ENCODE measurements at places on chromosomes 7 and 10.

GRCh38 chr10:78924319-78925003 is 144.3 kb upstream of the ZMIZ1 start:
- no peak for DNase-seq

GRCh38 chr7:44127161-44127560 is 3.8 kb upstream of the POLD2 start:
- DNase-seq: no peak

- DNase-seq: no peak
Observed at GRCh38 chr10:16943295-16944285, 126.4 kb upstream of the RSU1 start.

DNA sequence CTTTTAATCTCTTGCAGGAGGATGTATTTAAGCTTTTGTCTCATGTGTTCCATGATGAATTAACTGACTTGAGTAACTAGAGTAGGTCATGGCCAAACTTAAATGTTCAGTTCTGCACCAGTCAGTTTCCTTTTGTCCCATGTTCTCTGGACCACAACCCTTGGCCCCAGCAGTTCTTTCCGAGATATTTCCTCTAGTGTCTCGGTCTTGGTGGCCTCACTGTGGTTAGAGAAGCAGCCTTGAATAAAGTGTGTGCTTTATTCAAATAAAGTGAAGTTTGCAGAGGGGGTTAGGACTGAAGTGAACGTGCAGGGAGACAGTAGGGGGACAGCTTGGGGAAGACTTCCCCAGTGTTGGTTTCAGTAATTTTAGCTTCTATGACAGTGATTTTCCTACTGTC is 9.3 kb downstream of the ZNF212 start:
- DNase-seq: no peak

- DNase-seq: no peak
Observed at GRCh38 chr10:6039711-6040110, 22.5 kb downstream of the IL2RA start.

DNA sequence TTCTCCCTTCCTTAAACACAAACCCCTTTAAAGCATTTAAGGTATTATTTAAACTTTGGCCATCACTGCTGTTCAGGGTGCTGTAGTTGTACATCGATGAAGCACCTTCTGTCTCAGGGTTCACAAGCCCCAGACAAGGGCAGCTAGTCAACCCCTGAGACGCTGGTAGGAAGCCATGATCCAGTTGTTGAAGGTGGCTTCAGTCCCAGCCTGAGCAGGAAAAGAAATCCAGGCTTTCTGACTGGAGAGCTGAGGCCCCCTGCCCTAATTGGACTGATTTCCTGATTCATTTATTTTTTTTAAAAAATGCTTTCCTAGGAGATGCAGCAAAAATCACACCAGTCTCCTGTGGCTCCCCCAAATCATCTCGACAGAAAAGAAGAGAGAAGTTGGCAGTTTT is 15.8 kb downstream of the CPA1 start:
- DNase-seq: no peak

- no peak for DNase-seq
Observed at GRCh38 chr10:119447421-119447820, 95.1 kb downstream of the RGS10 start.

- DNase-seq: no peak
Observed at GRCh38 chr7:136677471-136678365, 190.7 kb upstream of the CHRM2 start.

GRCh38 chr10:73974309-73974946 is 23.5 kb upstream of the VCL start:
- no peak for DNase-seq

DNA sequence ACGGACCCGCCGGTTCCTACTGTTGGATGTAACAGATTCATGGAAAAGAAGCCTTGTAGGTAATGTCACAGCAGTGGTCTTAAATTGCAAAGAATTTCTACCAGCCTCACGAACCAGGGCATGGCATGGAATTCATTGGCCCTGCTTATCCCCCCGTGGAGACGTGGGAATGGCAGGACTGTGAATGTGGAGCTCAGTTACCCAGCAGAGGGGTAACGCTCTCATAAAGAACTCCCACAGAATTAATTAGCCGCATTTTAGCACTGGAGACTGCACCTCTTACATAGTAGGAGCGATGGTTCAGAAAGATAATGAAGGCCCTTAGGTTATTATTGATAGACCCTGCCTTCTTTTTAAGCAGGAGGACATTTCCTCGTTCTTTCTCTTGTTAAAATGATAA is 715.4 kb downstream of the AUTS2 start:
- no peak for DNase-seq

- DNase-seq: no peak
Observed at GRCh38 chr10:16905320-16905719, 88.1 kb upstream of the RSU1 start.

GRCh38 chr7:145106001-145106400 is 270.1 kb upstream of the TPK1 start:
- DNase-seq: no peak

GRCh38 chr7:133081119-133081598 is 731 bp downstream of the CHCHD3 start:
- no peak for DNase-seq

- no peak for DNase-seq
Observed at GRCh38 chr7:117872561-117873309, 506 bp downstream of the CTTNBP2 start.

- DNase-seq: no peak
Observed at GRCh38 chr7:16092711-16093110, 328.6 kb downstream of the CRPPA start.

DNA sequence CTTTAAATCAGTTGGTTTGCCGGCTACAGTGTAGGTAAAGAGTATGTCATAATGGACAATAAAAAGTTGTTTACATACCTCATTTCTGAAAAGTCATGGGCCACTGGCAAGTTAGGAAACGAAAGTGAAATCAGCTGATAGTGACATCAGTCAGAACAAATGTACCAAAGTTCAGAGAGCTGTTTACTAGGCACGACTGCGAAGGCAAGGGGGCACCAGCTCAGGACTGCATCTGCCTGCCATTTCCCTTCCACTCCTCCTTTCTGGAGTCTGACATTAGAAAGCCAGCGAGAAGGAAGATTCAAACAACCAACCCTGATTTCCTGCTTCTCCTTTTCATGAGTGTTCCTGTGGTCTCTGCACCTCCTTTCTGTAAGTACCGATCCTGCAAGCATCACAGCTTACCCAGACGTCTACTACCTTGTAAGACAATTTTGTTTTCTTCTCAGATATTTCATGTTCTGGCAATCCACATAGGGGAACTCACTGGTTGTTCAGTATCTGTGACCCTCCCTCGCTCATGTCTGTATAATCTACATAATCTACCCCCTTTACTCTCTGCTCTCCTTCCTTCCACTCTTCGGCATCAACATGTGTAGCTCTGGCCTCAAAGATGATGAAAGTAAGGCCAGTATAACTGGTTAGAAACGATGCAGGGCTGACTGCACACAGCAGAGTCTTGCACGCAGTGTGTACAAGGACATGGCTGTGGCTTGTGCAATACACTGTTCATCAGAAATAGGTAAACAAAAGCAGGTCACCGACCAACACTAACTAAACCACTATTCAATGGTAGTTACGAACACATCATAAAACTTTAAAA is at the start of gene TMEM140:
Gene TMEM140 (plus strand): TSS at position 174 of the 823 bp plus-strand sequence. CDS start 16,370 bp downstream, outside the sequence.
- DNase-seq: no peak

- no peak for DNase-seq
Observed at GRCh38 chr7:74290981-74291441, 1.8 kb downstream of the CLIP2 start.

DNA sequence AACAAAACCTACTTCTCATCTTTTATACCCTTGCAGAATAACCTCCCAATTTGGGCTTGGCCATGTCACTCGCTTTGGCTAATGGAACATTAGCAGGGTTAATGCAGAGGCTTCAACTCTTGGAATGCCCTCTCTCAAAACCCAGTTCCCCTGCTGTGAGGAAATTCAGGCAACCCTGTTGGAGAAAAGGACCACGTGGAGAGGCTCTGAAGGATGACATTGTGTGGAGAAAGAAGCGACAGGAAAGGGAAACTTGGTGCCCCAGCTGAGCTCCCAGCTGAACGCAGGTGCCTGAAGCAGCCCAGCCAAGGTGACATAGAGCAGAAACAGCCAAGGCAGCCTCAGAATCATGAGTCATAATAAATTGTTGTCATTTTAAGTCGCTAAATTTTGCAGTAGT is 214.2 kb upstream of the GHITM start:
- DNase-seq: no peak

- DNase-seq: no peak
Observed at GRCh38 chr10:101597091-101597900, 9.2 kb downstream of the DPCD start.

DNA sequence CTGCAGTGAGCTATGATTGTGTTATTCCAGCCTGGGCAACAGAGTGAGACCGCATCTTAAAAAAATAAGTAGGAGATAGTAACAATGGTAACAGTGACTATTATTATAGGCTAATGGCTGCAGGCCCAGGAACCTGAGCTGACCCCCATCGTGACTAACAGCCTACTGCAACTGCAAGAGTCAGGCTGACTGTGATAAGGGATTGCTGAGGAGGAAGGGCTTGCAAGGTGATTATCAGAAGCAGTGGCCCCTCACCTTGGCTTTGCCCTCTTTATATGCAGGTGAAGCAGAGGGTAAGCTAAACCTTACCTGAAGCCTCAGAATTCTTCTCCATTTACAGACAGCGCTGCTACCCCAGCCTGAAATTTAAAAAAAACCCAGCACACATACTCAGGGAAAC is 83.9 kb upstream of the SDK1 start:
- DNase-seq: no peak

- no peak for DNase-seq
Observed at GRCh38 chr10:35423505-35424306, 87.4 kb downstream of the CCNY start.

GRCh38 chr7:64946772-64947171 is 43.7 kb downstream of the ZNF273 start:
- no peak for DNase-seq

DNA sequence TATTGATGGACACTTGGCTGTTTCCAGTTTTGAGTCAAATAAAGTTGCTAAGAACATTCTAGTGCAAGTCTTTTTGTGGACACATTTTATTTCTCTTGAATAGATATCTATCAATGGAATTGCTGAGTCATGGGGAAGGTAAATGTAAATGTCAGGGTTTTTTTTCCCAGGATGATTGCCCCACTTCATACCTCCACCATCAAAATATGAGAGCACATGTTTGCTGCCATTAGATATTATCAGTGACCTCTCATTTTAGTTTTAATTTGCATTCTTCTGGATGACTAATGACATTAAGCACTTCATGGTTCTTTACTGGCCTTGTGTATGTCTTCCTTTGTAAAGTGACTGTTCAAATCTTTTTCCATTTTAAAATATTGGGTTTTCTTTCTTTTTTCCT is 45.7 kb downstream of the PAPSS2 start:
- DNase-seq: no peak

- DNase-seq: peak; percentile 42
Observed at GRCh38 chr10:89391907-89392756, at the start of gene IFIT1. Gene IFIT1, plus strand, starts transcription at chr10:89392623. Its CDS starts 90 bp downstream, at chr10:89392713.

- peak; percentile 36 for DNase-seq
Observed at GRCh38 chr7:151814400-151815009, 62.4 kb downstream of the PRKAG2 start.

DNA sequence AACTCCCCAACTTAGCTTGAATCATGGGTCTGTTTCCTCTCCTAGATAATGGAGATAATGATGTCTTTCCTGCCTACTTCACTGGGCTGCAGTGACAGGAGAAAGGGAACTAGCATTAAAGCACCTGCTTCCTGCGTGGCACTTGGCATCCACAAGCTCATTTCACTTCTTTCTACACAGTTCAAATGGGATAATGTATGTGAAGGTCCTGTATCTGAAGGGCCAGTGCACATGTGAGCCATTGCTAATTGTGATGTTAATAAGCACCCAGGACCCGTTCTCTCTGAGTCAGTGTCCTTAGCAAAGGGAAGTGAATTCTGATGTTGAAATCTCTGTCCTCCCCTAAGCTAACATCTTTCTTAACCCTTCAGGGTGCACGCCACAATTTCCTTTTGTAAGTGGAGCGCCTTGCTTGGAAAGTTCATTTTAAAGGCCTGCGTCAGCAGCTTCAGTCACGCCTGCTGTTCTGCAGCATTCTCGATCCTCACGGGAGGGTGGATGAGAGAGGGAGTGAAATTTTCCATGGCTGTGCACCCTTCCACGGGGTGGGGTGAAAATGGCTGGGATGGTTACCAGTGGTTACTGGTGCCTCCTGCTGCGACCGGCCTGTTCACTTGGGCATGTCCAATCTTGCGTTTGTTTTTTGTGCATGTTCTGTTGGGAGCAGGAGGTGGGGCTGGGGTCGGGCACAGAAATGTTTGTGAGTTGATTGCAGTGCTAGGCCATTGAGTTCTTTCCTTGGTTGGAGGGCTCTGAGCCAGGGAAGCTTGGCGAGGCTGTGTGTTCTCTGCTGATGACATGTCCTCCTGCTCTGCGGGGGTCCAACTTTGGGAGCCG is 59.2 kb downstream of the HK1 start:
- DNase-seq: no peak

- no peak for DNase-seq
Observed at GRCh38 chr10:29618341-29619171, 16.2 kb downstream of the SVIL start.

DNA sequence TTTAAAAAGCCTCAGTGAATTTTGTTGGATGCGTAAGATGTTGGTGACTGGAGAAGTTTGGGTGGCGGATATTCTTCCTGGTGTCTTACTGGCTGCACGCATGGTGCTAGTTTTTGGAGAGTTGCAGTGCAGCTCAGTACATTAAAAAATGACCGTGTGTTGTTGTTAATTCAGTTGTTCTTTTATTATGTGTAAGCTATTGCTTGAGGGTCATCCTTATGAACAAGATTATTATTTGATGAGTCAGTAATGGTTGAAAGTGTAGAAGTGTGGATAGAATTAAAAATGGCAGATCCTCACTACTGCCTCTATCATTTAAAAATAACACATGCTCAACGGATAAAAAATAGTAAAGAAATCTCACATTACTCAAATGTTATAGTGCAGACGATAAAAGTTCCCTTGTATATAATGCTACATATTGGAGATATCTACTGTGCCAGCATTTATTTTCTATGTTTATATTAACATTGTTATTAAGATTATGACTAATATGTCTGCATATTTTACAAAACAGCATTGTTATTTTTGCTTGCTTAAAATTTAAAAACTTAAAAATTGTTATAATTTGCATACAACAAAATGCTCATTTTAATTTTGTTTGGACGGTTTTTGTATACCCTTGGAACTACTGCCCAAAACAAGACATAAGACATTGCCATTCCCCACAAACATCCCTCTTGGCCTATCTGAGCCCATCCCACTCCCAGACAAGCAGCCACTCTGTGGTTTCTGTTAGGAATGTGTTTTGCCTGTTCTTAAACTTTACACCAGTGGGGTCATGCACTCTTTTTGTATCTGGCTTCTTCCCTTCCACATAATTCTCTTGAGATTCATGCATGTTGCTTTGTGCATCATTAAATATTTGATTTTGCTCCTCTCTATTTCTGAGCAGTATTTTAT is 142.0 kb downstream of the DOCK1 start:
- no peak for DNase-seq

Data from anterior cingulate cortex (tissue), 58 donors.